ENCODE measurements at places on chromosomes 3 and 15.

DNA sequence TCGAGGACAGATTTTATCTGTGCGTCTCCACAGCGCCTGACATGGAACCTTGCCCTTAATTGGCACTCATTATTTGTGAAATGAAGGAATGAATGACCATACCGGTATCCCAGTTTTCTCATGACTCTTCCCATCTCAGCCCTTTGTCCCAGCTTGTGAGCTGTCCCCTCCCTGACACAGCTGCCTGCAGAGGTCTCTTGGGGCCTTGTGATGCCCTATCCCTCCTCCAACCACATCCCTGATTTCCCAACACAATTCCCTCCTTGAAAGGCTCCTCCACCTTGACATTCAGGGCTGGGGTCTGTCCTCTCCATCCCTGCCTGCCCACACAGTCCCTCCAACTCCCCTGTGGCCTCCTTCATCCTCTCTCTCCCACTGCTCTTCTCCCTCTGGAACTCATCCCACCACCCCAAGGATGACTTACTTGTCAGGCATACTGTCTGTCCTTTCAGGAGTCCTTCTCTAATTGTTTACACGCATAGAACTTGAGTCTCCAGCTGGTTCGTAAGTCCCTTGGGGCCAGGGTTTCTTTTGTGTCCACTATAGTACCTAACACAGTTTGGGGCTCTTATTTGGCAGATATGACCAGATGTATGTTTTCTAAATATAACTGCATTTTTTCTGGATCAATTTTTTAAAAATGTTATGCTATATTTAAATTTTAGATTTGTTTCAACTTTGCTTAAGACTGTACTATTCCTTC is 35.6 kb upstream of the FILIP1L start:
- DNase-seq: no peak

DNA sequence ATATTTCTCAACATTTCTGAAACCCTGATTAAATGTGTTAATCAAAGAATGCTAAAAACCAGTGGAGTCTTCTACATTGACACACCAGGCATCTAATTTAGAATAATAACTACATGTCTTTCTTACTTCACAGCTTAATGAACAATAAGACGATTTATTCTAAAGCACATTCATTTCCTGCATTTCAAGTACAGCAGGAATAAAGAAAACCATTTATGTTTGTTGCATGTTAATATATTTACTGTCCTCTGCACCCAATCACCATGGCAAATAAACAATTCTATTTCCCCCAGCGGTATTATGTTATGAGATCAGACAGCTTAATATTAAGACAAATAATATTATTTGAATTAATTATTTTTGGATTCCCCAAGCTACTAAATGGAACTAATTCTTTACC is 1336.3 kb upstream of the CADM2 start:
- no peak for DNase-seq

DNA sequence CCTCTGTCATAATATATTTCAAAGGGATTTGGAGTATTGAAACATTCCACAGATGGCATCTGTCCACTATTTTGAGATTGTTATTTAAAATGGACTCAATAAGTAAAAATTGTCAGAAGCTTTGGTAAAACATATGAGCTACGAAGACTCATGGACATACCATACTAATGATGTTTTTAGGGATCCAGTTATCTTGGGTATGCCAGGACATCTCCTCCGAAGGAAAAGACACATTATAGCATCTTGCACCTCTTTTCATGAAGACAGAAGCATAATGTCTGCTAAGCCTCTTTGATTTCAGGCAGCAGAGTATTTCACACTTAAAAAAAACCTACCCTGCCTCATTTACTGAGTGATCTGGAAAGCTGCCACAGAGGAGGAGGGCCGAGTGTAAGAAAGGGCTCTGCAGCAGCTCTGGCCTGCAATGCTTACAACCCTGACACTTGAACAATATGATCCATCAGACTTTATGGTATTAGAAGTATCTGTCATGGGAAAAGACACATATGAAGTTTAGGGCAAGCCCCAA is 284.8 kb downstream of the TUSC7 start:
- no peak for DNase-seq

- DNase-seq: no peak
Observed at GRCh38 chr15:79089890-79090486, 592 bp downstream of the RASGRF1 start.

DNA sequence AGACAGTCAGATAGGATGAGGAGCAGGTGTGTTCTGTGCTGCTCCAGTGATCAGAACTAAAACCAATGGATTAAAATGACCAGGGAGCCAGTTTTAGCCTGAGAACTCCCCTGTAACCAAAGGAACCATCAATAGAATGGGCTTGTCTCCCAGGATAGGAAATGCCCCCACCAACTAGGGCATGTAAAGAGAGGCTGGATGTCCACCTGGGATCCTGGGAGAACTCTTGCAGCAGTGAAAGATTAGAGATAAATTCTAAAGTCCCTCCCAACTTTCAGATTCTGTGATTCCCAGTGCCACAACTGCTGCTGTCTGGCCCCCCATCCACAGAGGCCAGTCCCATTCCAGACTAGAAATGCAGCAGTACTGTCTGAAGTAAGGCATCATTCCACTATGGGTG is 33.8 kb downstream of the HDC start:
- DNase-seq: no peak
